Hepatocyte (in vitro differentiated cells): ENCODE measurements at places on chromosomes 13 and 19. TPM values are rescaled to one million over a fixed set of nuclear protein-coding genes. Genes with fewer than 3 reads are reported as not detected.

Gene MCF2L
- 16.7 and 22.4 TPM in 2 replicates for total RNA-seq

Gene CPT1C
- total RNA-seq, result 6.2 and 6.7 TPM in 2 replicates

GRCh38 chr13:77896977-77897376 lies 21.7 kb downstream of the EDNRB start:
- H3K27me3 ChIP-seq, result no peaks in the 10 kb centered on the region
- no peaks in the 10 kb centered on the region for H3K36me3 ChIP-seq
- DNase-seq, result no peak
- H3K27ac ChIP-seq, result no peak overlapping the region

DNA sequence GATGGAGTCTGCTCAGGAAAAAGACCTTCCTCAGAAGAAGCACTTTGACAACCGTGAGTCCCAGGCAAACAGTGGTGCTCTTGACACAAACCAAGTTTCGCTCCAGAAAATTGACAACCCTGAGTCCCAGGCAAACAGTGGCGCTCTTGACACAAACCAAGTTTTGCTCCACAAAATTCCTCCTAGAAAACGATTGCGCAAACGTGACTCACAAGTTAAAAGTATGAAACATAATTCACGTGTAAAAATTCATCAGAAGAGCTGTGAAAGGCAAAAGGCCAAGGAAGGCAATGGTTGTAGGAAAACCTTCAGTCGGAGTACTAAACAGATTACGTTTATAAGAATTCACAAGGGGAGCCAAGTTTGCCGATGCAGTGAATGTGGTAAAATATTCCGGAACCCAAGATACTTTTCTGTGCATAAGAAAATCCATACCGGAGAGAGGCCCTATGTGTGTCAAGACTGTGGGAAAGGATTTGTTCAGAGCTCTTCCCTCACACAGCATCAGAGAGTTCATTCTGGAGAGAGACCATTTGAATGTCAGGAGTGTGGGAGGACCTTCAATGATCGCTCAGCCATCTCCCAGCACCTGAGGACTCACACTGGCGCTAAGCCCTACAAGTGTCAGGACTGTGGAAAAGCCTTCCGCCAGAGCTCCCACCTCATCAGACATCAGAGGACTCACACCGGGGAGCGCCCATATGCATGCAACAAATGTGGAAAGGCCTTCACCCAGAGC lies 16.2 kb upstream of the ZNF544 start:
- no peak overlapping the region for H3K27ac ChIP-seq
- peaks cover 17% of the 10 kb centered on the region for H3K36me3 ChIP-seq
- DNase-seq, result no peak

Gene ZNF534
- total RNA-seq, result 0.57 TPM in 1 of 2 replicates, not detected in the other

GRCh38 chr19:19562665-19563347 lies 24.7 kb downstream of the CILP2 start:
- no peak overlapping the region for H3K27ac ChIP-seq
- no peaks in the 10 kb centered on the region for H3K4me1 ChIP-seq
- no peak overlapping the region for H3K4me3 ChIP-seq
- no peaks in the 10 kb centered on the region for H3K27me3 ChIP-seq
- H3K36me3 ChIP-seq, result no peaks in the 10 kb centered on the region

Gene GRK1
- total RNA-seq, result 0.16 and 0.17 TPM in 2 replicates

- no peaks in the 10 kb centered on the region for H3K36me3 ChIP-seq
- no peak overlapping the region for H3K4me3 ChIP-seq
- H3K4me1 ChIP-seq, result no peaks in the 10 kb centered on the region
- H3K27ac ChIP-seq, result no peak overlapping the region
Measured at GRCh38 chr13:32894589-32895001, 121.6 kb upstream of the KL start.

Gene LAIR1
- 0.20 and 3.9 TPM in 2 replicates for total RNA-seq
